ENCODE measurements at places on chromosomes 5 and 9.

DNA sequence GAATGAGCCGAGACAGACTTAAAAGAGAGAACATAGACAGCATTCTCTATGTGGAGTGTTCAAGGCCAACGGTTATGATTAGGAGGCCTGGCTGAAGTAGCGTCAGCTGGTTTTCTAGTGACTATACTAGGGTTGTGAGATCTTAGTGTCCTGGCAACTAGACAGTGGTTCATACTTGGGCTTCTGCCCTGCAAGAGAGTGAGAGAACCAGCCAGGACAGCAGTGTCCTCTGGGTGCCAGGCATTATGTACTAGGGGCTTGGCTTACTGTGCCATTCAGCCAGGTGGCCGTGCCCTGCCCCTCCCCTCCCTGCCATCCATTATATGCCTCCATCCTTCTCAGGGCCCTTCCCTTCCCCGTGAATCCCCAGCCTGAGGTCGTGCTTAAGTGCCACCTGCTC lies 56.8 kb downstream of the TRIO start:
- no peak for DNase-seq

GRCh38 chr9:135342206-135343130 lies 137.1 kb upstream of the PPP1R26 start:
- no peak for DNase-seq

- no peak for DNase-seq
Measured at GRCh38 chr5:69528035-69528434, 32.0 kb upstream of the GTF2H2C start.

- peak; percentile 35 for DNase-seq
Measured at GRCh38 chr9:120876842-120877240, at the start of gene PHF19. Gene PHF19 (minus strand): TSS chr9:120877188. CDS start chr9:120874741, 2,447 bp downstream.

DNA sequence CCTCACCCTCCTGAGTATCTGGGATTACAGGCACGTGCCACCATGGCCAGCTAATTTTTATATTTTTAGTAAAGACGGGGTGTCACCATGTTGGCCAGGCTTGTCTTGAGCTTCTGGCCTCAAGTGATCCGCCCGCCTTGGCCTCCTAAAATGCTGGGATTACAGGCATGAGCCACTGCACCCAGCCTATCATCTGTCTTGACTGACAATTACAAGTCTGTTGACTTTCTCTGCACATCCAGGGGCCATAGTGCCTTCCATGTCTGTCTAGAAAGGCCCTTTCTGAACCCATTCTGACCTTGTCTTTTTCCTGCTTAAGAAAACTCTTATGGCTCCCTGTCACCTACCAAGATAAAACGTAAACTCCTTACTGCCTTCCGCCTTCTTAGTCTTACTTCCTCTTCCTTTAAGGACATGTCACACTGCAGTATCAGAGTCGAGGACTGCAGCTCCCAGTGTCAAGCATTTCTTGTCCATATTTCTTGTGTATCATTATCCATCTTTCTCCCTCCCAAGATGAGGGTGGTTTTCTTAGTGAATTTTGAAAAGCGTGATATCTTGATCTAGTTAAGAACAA lies 49.9 kb upstream of the SHB start:
- no peak for DNase-seq

DNA sequence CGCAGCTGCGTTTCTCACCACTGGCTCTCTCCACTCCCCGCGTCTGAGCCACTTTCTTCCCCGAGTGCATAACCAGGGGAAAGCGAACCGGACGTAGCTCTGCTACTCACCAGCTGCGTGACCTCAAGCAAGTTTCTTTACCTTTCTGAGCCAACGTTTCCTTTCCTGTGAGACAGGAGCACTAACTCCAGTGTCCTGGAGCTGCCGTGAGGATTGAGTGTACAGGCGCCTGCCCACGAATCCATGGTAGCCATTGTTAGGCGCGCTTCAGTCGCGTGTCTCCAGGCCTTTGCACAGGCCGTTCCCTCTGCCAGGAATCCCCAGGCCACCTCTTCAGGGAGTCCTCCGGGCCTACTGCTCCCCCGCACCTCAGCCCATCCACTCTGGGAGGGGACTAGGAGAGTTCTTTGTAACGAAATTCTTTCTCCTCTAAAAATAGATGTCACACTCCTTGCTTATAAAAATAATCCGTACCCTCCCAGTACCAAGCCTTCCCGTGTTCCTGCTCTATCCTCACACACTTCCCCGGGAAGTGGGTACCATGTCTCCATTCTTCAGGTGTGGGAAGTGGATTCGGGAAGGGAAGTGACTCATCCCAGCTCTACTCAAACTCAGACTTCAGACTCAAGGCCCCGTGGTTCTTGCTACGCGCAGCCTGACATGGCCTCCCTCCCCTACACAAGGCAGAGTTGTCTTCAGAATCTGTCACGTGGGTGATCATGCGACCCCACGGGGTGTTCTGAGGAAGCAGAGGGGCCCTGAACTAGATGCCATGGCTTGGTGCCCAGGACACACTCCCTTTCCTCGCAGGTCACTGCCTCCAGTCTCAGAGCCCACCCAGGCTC lies 16.1 kb upstream of the CRB2 start:
- no peak for DNase-seq

GRCh38 chr5:74421377-74421776 lies 219.2 kb downstream of the ENC1 start:
- DNase-seq = no peak

DNA sequence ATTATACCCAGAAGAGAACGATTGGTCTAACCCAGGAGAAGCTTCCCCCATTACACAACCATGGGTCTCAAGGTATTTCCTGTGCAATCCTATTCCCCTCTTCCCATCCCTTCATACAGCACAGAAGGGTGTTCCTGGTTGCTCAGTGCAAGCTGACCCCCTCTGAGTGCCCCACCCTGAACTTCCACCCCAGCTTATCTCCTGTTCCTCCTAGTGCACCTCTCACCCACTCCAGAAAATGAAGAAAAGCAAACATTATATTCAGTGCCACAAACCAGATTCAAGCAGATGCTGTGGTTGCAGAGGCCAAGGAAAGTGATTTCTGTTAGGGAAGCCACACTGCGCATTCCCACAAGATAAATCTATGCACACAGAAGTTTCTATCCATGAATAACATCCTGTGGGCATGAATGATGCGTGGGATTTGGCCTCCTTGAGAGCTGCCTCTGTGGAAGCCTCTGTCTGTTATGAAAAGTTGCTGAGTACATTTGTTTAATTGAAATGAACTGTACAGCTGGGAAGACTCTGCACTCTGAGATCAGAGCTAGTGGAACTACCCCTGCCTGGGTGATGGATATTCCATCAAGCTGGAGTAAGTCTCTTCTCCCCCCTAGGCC lies 2.2 kb upstream of the OR2S2 start:
- DNase-seq = no peak

- DNase-seq = no peak
Measured at GRCh38 chr9:27261517-27262211, 35.3 kb downstream of the EQTN start.

- DNase-seq = peak; percentile 40
Measured at GRCh38 chr9:131310833-131311554, 21.5 kb downstream of the PLPP7 start.

- no peak for DNase-seq
Measured at GRCh38 chr5:158660726-158661125, 439.0 kb downstream of the EBF1 start.
